ENCODE measurements at places on chromosomes 7 and 10.

DNA sequence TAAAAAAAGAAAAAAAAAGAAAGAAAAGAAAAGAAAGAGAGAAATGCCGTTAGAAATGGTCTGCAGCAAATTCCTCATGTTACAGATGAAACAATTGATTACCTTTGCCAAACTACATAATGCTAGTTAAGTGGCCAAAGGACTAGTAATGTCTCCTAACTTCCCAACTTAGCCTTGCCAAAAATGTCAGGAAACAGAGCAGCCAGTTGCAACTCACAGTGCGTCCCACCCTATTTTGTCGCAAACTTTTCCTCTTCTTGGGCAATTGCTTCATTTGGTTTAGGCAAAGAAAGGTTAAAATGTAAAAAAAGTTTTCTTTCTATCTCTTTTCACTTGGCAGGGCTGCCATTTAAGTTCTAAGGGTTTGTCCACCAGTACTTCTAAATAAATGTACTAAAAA, 53.1 kb downstream of the APBB1IP start:
- DNase-seq, result no peak

DNA sequence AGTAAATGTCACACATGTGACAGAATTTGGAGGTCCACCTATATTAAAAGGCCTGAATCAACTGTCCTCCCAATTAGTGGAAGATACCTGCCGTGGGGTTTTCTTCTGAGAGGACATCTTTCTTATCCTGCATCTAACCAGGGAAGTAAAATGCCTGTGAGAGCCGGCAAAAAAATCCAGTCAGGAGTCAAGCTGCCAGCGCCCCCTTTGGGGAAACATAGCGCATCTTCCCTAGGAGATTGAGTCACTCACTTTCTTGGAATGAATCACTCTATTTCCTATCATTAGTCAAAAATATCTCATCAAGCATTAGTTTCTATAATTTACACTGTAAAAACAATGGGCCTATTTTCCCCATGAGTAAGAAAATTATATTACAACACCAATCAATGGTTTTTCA, 66.4 kb upstream of the ANK3 start:
- no peak for DNase-seq

DNA sequence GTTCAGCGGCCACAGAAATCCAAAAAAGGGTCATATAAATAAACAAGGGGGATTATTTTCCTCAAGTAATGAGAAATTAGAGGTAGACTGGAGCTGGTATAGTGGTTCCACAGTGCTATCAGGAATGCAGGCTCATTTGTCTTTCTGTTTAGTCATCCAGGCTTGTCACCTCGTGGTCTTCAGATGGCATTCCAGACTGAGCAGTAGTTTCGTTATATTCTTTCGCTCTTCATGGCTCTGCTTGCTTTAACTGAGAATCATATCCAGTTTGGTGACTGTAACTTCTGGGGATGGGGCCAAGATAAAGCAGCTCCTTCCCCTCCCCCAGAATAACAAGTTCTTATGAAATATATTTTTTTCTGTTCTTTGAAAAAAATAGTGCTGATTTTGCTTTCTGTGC, 9.5 kb downstream of the ANKIB1 start:
- no peak for DNase-seq

- DNase-seq, result no peak
These were observed 72.0 kb downstream of the FAM53B start for GRCh38 chr10:124672181-124672638.

- DNase-seq, result no peak
These were observed 66.5 kb downstream of the CLRN3 start for GRCh38 chr10:127826154-127826725.

GRCh38 chr7:101911800-101912715, 94.6 kb downstream of the CUX1 start:
- no peak for DNase-seq

- DNase-seq, result no peak
These were observed 61.8 kb downstream of the FGFR2 start for GRCh38 chr10:121536310-121536913.

GRCh38 chr7:81161451-81162075, 242.7 kb upstream of the SEMA3C start:
- no peak for DNase-seq

GRCh38 chr10:69629897-69630650, at the start of gene FAM241B:
FAM241B (plus strand) TSS chr10:69630247; CDS start chr10:69631744, 1,497 bp downstream.
- DNase-seq, result peak; percentile 81

All from CD4-positive, alpha-beta T cell treated with Interleukin-21 for 1 hour (primary cell).